ENCODE measurements at places on chromosomes 16 and 17.

GRCh38 chr16:19664166-19664565 is 53.9 kb downstream of the KNOP1 start:
- no peak for DNase-seq

- no peak for DNase-seq
Measured at GRCh38 chr17:298791-299450, 53.7 kb downstream of the RPH3AL start.

- no peak for DNase-seq
Measured at GRCh38 chr17:17176341-17176740, 29.8 kb downstream of the PLD6 start.

DNA sequence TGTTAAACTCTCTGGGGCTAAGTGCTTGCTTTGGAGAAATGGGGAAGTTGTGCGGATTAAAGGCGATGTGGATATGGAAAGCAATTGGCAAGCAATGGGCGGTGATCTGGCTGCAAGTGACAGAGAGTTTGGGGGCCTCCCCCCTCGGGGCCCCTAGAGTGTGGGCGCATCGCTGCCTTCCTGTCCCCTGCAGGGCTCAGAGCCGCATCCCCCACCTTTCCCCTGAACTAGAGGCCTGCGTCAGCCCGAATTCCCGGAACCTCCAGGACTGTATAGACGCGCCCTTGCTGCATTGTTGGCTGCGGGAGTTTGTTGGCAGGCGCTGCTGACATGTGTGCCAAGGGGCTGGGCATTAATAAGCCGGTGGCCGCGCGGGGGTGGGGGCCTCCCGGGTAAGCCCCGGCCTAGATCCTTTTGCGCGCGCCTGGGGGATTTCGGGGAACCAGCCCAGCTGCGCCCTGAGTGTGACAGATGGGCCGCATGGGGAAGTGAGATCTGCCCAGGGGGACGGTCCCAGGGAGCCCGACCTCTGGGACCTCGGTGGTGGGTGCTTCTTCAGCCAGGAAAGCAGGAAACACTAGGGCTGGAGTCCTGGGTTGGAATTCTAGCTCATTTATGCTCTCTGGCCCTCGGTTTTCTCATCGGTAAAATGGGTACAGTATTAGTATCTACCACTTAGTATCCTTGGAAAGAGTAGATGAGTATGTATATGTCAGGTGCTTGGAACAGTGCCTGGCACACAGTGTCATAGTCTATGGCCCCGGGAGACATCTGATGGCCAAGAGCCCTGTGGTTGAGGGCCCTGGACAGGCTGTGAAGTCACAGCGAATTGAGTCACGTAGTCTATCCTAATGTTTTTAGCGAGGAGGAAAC is 1.0 kb downstream of the EEF2K start:
- DNase-seq: peak; percentile 74

DNA sequence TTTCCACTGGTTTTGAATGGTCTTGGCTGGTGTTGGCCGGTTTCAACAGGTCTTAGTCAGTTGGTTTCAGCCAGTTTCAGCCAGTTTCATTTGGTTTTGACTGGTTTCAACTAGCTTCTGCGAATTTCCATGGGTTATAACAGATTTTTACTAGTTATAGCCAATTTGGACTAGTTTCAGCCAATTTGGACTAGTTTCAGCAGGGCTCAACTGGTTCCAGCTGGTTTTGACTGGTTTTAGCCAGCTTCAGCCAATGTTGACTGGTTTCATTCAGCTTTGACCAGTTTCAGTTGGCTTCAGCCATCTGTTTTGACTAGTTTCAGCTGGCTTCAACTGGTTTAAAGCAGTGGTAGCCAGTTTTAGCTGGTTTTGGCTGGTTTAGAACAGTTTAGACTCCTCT is 432.6 kb downstream of the UTP18 start:
- no peak for DNase-seq

DNA sequence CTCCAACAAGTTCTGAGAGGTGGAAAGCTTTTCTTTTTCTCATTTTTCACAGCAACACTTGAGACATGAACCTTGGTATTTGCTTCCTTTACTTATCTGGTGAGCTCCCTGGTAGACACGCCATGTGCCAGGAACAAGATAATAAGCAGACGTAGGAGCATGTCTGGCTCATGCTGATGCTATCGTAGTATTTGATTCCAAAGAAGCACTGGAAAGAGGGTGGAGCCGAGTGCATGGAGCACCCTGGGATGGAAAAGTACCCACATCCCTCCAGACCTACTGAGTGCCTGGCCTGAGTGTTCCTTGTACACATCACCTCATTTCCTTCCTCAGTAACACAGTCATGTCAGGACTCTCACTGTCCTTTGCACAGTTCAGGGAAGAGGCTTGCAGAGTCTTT is 231.0 kb downstream of the CBLN1 start:
- DNase-seq: no peak

DNA sequence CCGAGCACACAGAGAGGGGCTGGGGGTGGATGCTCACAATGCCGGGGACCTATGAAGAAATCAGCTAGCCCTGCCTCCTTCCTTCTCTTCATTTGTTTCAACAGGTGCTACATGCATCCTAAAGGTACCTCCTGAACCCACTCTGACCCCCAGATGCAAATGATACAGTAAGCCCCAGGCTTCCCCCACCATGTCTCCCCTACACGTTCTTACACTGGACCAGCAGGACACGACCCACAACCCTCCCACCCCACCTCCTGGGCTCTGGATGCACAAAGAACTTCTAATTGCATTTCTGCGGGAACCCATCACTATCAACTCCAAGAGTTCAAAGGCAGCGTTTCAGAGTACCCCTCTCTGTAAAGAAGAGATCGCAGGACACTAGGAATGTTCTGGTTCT is 2.1 kb downstream of the XYLT1 start:
- no peak for DNase-seq

DNA sequence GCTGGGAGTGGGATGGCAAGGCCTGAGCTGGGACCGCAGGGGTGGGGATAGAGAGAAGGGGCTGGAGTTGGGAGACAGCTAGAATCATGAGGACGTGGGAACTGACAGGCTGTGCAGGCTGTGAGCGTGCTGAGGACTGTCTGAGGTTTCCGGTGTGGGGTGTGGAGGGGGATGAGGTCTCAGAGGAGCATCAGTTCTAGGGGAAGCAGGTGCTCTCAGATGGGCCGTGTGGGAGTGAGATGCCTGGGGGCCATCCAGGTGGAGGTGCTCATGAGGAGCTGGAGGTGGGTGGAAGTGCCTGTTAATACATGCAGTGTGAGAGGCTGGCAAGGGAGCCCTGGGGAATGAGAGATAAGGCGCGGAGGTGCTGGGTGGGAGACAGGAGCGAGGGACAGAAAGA is 27.2 kb downstream of the HASPIN start:
- peak; percentile 87 for DNase-seq

- DNase-seq: no peak
Measured at GRCh38 chr16:70749681-70750601, 51.0 kb downstream of the VAC14 start.

DNA sequence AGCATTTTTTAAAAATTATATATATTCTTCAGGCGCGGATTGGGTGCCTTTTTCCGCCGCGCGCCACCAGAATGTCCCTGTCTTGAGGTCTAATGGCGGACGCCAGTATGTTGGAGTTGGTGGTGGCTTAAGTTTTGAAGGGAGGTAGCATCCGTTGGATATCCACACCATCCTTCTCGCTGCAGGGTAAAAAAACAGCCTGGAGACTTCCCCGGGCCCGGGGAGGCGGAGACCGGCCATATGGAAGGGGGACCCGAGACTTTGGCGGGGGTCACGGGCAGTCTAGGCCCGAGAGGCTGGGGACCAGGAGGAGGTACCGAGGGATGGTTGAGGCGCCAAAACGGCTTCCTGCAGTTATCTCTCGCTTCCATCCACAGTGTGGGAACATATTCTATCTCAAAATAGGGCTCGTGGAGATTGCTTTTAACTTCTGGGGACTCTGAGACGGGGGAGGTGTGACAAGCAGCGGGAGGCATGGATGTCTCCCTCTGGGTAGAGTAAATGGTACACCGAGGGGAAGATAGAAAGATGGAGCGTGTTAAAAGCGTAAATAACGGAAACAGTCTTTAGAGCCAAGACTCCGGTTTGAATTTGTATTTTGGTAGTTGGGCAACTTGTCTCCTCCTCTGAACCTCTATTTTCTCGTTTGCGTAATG is at the start of gene SF3B3:
Gene SF3B3, plus strand, starts transcription at position 74 of the 656 bp plus-strand sequence. CDS start 2,841 bp downstream, outside the sequence.
- peak; percentile 83 for DNase-seq

DNA sequence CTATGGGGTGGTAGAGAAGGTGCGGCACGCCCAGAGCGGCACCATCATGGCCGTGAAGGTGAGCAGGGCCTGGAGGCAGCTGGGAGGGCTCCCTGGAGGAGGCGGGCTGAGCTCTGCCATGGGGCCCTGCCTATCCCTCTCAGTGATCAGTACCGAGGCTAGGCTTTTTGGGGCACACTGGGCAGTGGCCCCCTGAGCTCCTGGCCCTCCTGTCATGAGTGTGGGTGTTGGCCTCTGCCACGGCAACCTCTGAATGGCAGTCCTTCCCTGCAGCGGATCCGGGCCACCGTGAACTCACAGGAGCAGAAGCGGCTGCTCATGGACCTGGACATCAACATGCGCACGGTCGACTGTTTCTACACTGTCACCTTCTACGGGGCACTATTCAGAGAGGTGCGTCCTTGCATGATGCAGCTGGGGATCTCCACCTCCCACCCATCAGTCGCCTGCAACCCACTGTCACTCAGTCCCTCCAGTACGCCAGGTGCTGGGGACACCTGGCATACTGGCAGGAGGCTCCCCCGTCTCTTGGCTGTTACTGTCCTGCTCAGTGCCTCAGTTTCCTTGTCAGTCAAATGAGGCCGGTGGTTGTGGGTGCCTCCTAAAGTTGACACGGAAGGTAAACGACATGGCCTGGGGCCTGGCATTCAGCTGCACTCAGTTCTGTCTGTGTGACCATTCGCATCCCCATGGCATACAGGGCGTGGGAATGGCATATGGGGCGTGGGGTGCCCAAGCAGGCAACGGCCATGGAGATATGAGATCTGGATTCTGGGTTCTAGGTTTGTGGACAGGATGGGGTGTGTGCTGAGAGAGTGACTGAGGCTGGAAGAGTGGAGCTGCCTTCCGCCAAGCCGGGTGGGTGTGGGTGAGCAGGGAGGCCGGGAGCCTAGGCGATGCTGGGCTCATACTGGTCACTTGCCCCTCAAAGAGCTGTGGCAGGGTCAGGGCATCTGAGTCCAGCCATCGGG is 16.4 kb downstream of the MAP2K3 start:
- no peak for DNase-seq

Data from activated CD8-positive, alpha-beta memory T cell treated with anti-CD3 and anti-CD28 coated beads, Interleukin-2, amount 10 ng/mL, durations not matched to agents 7 days and 5 days (primary cell).